ENCODE measurements at places on chromosomes 13 and 19.

DNA sequence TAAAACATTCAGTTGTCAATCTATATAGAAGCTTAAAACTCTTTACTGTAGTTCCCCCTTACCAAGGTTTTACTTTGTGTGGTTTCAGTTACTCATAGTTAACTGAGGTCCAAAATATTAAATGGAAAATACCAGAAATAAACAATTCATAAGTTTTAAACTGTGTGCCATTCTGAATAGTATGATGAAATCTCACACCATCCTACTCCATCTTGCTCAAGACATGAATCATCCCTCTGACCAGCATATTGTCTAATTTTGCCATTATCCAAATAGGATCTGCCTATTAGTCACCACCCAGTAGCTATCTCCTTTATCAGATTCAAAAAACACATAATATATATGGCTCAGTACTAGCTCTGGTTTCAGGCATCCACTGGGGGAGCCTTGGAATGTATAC, 22.4 kb downstream of the ZNF571 start:
- no peak for DNase-seq

DNA sequence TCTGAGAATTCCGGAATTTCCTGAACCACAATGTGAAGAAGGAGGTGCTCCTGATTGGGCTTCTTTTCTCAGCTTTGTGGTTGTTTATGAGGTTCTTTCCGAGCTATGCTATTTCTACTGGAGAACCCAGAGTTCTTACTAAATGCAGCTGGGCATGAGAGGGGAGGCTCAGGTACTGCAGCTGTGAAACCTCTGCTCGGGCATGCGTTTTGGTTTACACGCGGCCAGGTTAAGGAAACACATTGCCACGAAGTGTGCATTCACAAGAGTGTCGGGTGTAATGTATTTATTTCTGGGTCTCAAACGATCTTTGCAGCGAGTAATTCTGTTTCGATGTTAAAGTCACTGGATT, 661 bp upstream of the MIR17HG start:
- DNase-seq: no peak

- no peak for DNase-seq
Measured at GRCh38 chr19:37243206-37243632, 25.2 kb downstream of the ZNF383 start.

DNA sequence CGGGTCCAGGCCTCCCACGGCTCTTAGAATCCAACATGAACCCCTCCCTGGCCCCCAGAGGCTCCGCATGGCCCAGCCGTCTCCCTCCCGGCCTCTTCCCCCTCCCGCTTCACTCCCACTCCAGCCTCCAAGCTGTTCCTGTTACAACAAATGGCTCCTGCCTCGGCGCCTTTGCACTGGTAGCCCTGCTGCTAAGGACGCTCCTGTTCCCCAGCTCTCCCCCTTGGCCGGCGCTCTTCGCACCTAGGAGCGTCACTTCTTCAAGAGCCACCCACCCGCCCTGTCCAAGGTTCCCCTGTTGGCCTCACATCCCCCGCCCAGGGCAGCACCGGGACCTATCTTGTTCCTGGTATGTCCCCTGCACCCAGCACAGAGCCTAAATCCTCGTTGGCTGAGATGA, 9.4 kb downstream of the CCDC124 start:
- no peak for DNase-seq

GRCh38 chr13:39955560-39955959, 300.1 kb downstream of the COG6 start:
- DNase-seq: no peak

DNA sequence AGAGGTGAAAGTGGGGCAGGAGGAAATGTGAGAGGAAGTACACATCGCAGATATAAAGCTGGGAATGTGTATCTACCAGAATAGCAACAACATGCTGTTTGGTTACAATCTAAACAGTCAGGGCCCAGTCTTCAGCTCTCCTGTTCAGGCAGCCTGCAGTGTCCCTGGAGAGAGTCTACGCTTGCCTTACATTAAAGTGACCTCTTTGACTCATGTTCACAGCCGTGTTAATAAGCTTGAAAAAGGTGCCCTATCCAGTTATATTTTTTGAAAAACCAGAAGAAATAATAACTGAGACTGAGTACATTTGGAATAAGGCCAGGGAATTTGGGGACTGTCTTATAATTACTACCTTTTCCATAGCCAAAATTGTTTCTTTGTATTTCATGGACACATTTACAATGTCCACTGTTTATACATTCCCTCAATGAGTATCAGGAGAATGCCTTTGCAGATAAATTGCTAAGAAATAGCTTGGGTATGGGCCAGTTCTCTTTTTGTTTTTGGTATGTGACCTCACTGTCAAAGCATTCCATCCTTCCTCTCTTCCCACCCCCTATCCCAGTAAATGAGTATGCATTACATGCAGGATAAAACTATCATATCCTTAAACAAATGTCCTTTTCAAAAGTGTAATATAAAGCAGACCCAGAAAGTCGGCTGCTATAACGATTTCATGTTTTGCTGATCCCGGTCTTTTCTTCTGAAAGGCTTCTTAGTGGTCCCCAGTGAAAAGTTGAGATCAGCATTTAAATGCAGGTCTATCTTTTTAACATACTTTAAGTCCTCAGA, 82.6 kb downstream of the PCDH9 start:
- no peak for DNase-seq

DNA sequence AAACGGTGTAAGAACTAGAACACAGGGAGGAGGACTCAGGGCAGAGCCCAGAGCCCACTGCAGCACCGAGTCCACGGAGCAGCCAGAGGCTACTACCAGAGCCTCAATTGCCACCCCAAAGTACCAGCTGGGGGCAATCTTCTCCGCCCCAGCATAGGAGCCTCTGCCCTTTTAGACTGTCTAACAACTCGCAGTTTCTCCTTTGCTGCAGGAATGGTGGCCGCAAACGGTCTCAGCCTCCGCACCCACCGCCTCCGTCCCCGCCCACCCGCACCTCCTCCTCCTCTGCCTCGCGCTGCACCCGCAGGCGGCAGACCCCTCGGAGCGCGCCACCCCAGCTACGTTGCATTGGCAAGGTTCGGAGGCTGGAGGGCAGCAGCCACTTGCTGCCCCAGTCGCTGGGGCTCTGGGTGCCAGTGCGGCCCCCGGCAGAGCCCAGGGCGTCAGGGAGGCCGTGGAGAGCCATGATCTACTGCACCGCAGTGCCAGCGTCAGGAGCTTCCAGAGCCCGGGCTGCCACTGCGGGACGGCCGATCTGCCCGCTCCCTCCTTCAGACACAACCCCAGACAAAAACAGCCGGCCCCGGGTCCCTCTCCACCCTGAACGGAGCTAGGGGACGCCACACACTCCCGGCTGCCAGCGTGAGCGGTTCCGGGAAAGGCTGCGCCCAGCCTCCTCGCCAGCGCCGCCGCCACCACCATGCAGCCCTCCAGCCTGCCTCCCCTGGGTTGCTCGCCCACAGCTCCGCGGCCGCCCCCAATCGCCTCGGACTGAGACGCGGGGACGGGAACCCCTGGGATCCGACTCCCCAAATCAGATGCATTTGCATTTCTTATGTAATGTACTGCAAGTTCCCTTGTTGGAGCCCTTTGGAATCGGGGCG, 1.8 kb downstream of the FGF14 start:
- no peak for DNase-seq

- DNase-seq: no peak
Measured at GRCh38 chr13:91203430-91203829, 144.1 kb upstream of the MIR17HG start.

- no peak for DNase-seq
Measured at GRCh38 chr13:41130356-41130755, 2.2 kb downstream of the KBTBD6 start.

DNA sequence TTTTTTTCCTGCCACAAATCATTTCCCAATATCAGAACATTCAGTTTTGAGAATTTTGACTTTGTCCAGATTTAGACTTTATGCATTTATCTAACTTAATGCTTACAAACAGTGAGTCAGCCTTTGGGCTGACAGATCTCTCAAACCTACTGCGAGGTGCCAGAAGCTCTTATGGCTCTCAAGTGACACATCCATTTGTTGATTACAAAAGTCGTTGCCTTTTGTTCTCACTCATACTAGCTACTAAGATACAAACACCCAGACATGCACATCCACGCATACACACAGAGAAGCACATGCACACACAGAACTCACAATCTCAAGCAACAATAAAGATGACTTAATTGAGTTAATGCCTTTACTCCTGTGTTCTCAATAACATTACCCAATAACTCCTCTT, 1147.5 kb downstream of the DIAPH3 start:
- DNase-seq: no peak

- DNase-seq: no peak
Measured at GRCh38 chr19:21677696-21678418, 89.5 kb downstream of the ZNF100 start.

- DNase-seq: no peak
Measured at GRCh38 chr19:34649886-34650543, 26.9 kb downstream of the SCGB2B2 start.

GRCh38 chr19:55913643-55914268, 18.4 kb downstream of the NLRP13 start:
- no peak for DNase-seq

DNA sequence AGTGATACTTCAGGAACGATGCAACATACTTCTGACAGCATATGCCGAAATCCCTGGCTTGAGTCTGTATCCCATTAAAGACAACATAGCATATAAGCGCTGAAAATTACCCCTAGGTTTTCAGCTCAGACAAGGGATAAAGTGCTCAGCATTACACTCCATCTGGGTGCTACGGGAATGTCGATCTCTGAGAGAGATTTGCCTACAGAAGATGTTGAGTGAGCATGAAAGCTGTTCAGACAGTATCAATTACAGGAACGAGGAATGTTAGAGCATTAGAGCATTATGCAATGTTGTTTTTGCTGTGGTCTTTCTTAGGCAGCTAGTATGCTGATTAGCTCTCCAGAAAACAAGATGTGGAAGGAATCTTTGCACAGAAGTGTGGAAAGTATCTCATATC, 484.5 kb downstream of the LIG4 start:
- DNase-seq: no peak

- peak; percentile 75 for DNase-seq
Measured at GRCh38 chr19:55080121-55080967, 4.7 kb downstream of the EPS8L1 start.

Measured in mesothelial cell of epicardium (in vitro differentiated cells).